ENCODE measurements at places on chromosomes 12 and 14. TPM values are rescaled to one million over a fixed set of nuclear protein-coding genes. Genes with fewer than 3 reads are reported as not detected.

Gene OTOGL
- 0.33 TPM for polyA plus RNA-seq

Gene STXBP6
- polyA plus RNA-seq = 14.6 TPM

Gene MYO1H
- 9.2 TPM for polyA plus RNA-seq

Gene KLHL33
- polyA plus RNA-seq = not detected

Gene NANOG
- polyA plus RNA-seq = not detected

Gene CLEC2A
- polyA plus RNA-seq = not detected

Gene PLEKHD1
- not detected for polyA plus RNA-seq

Gene AKAP6
- 15.8 TPM for polyA plus RNA-seq

Gene OTX2
- 3.2 TPM for polyA plus RNA-seq

Gene LRRC10
- not detected for polyA plus RNA-seq

Gene MMP17
- 93.5 TPM for polyA plus RNA-seq

Gene CCDC91
- 11.6 TPM for polyA plus RNA-seq

Gene GRIP1
- 41.1 TPM for polyA plus RNA-seq

Gene TRPV4
- polyA plus RNA-seq = not detected

Gene SYNE3
- polyA plus RNA-seq = 0.35 TPM

Gene SERPINA1
- polyA plus RNA-seq = not detected

Gene WIF1
- 0.77 TPM for polyA plus RNA-seq
